ENCODE measurements at places on chromosomes 13 and 19.

- DNase-seq, result peak; percentile 80
Measured at GRCh38 chr19:18416778-18417249, 2.4 kb upstream of the SSBP4 start.

DNA sequence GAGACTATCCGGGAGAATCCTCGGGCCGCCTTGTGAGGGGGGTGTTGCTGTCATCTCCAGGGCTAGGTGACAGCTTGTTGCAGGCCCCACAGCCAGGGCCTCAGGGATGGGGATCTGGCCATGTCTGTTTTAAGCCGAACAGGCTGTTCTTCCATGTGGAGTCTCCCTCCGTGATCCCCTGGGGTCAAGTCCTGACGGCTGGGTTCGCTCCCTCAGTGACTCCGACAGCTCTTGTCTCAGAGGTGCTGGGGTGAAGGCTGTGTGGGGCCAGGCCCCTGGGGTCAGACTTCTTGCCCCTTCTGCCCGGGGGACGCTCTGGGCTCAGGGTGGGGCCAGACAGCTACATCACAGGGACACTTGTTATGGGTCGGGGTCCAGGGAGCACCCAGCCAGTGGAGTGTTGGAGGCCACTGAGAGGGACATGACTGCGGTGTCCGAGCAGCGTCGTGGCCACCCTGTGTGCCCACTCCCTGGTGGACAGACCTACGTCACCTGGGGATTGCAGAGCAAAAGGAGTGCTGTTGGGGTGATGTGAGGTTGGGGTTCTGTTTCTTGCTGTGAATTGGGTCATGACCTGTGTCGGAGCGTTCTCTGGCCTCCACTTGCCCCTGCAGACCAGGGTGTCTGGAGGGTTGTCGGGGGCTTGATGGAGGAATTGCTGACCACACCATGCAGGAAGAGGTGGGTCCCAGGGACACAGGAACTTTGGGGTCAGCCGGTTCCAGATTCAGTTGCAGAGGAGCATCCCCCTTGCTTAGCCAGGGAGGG, 21.5 kb downstream of the EPN1 start:
- no peak for DNase-seq

- DNase-seq, result no peak
Measured at GRCh38 chr19:46515879-46516350, 20.2 kb upstream of the PNMA8B start.

- peak; percentile 98 for DNase-seq
Measured at GRCh38 chr19:45455707-45456499, 11.9 kb upstream of the FOSB start.

GRCh38 chr13:84870190-84870589, 929.0 kb downstream of the SLITRK6 start:
- no peak for DNase-seq

Measured in RCC 7860 (cell line).